NCI-H1092 (cell line): ENCODE measurements at places on chromosomes 16 and 17.

- no peak for DNase-seq
These were observed 54.3 kb downstream of the AMFR start for GRCh38 chr16:56370875-56371659.

DNA sequence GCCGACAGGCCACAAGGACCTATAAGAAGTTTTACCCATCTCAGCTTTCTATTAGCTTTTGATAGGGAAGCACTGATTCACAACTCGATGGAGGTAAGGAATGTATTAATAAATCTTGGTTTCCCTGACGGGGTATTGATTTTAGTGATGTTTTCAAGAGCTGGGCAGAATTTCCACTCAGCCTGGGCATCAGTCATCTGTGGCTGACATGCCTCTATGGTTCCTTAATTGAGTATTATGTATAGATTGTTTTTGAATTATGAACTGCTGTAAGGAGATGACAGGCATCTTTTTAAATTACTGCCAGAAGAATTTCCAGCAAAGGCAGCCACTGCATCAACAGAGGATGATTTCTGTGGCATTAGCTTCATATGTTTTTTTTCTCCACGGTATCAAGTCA, 128.6 kb downstream of the CPPED1 start:
- no peak for DNase-seq

GRCh38 chr16:89623511-89624261, 10.2 kb downstream of the DPEP1 start:
- no peak for DNase-seq

DNA sequence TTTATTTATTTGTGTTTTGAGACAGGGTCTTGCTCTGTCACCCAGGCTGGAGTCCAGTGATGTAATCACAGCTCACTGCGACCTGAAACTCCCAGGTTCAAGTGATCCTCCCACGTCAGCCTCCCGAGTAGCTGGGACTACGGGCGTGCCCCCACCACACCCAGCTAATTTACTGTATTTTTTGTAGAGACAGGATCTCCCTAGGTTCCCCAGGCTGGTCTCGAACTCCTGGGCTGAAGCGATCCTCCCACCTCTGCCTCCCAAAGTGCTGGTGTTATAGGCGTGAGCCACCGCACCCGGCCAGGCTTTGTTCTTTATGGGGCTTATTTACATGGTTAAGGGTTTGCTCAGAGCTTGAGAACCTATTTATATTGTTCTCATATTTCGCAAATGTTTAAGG, 5.8 kb upstream of the MEIOB start:
- no peak for DNase-seq

GRCh38 chr17:66354981-66355380, 52.6 kb downstream of the PRKCA start:
- no peak for DNase-seq

GRCh38 chr17:68458260-68459036, 1.2 kb upstream of the WIPI1 start:
- DNase-seq: no peak

DNA sequence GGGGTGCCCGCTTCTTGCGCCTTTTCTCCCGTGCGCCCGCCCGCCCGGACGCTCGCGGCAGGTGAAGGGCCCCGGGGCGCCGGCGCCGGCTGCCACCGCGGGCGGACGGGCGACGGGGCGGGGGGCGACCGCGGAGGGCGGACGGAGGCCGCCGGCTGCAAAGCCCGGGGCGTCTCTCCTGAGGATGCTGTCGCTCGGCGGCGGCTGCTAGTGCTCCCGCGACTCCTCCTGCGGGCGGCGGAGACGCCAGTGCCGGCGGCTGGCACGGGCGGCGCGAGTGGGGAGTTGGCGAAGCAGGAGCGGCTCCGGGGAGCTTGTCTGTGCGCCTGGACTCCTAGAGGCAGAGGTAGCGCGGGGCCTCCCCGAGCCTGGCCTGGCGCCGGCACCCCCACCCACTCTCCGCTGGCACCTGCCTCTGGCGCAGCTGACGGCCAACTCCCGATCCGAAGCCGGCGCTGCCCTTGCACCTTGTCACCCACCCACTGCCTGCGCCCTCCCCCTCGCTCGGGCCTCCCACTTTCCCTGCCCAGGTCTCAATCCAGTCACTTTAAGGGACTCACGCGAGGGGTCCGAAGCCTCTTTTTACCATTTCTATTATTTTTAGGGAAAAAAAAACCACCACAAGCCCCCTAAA, at the start of gene FAM20A:
FAM20A (minus strand) TSS at position 437 of the 634 bp plus-strand sequence. CDS start 701 bp downstream, outside the sequence.
- DNase-seq: peak; percentile 49

DNA sequence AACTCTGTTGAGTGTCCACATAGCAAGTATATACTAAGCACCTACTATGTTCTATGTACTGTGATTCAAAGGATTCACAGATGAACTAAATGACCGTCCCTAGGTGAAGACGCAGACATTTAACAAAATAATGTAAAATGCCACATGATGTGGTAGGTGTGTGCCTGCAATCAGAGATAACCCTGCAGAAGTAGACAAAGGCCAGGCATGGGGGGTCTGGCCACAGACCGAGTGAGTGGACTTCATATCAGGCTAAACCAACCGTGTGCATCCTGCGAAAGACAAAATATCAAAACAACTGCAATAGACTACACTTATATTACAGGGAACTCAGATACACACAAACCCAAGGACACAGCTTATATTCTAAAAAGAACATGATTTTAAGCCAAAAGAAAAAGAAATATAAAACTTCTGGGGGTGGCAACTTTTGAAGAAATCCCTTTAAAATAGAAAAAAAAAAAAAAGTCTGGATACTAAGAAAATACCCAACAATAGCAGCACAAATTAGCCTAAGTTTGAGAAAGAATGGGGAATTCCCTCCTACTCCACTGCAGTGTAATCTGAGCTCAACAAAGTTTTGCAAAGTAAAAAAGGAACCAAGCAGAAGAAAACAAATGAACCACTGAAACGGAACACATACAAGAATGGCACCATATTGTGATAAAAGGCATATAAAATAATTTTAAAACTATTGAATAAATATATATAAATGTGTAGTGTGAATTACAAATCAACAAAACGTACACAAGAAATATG, 12.3 kb downstream of the HSDL1 start:
- no peak for DNase-seq

GRCh38 chr16:60991886-60992285, 1044.4 kb downstream of the CDH8 start:
- DNase-seq: no peak

DNA sequence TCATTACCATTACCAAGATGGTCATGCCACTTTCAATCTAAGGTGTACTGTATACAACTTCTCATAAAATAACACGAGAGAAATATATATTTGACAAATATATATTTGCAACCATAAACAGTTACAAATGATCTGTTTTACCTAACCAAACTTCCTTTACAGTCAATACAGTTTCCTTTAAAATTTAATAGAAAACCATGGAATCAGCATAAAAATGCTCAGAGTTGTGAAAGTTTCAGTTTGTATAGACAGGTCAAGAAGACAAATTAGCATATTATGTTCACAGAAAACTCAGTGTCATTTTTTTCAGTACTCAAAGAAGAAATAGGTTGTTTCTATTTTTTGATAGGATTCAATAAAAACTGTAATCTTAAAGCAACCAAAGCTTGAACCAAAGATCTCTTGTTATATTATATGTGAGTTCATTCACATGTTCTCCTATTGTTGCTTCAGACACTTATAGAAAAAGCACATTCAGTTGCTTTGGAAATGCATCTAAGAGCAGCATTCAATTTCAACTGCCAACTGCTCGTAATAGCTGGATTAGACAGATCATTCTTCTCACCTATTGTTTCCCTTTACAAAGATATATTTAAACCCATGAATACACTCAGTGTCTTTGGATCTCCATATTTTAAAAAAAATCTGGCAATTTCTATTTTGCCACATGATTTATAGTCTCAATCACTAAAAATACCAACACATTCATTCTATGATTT, 15.1 kb downstream of the SSH2 start:
- DNase-seq: no peak

- DNase-seq: no peak
These were observed 19.5 kb upstream of the CLEC18A start for GRCh38 chr16:69931631-69932030.

- no peak for DNase-seq
These were observed 147.0 kb upstream of the RBFOX1 start for GRCh38 chr16:7185689-7186088.

DNA sequence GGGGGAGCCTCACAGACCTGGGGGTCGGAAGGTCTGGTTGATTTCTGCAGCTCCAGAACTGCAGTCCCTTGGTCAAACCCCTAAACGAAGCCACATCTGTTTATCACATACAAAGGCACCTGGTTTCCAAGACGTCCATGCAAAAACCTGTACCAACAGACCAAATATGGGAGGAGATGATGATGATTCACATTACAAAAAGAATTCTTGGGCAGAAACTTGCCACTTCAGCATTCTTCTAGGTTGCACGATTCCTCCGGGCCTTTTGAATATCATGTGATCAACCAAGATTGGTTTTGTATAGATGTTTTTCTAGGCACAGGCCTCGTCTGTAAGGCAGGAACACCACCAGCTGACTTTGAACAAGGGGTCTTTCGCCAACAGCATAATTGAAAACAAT, 466.3 kb downstream of the SOX9 start:
- DNase-seq: no peak

DNA sequence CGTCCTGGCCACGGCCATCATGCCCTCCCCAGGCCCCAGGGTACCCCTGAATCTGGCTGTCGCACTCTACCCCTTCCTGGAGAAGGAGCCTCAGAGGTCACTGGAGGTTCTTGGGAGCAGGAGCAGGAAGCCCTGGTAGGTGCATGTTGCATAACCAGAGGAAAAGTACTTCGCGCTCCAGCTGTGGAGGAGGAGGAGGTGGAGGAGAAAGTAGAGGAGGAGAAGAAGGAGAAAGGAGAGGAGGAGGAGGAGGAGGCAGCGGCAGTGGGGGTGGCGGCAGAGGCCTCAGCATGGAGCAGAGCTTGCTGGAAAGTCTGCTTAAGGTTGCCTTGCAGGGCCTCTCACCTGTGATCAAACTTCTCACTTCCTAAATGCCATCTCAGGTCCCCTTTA, 61.8 kb downstream of the BAIAP2 start:
- no peak for DNase-seq

DNA sequence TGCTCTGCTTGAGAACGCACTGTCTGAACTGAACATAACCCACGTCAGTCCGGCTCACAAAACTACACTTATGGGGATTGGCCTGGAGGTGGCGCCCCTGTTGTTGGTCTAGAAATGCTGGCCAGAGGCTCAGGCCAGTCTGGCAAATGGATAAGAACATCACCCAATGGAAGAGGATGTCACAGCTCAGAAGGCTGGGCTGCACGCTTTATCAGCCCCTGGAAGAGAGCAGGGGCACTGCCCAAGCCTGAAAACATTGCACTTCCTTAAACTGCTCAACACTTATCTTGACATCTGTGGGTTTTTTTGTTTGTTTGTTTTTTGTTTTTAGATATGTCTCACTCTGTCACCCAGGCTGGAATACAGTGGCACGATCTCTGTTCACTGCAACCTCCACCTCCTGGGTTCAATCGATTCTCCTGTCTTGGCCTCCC, 24.8 kb upstream of the BPTF start:
- DNase-seq: peak; percentile 10

- no peak for DNase-seq
These were observed at the start of gene CYTH1 for GRCh38 chr17:78781893-78782304. TSS of gene CYTH1 (minus strand) at chr17:78782273. CDS start at chr17:78782223, 50 bp downstream.

DNA sequence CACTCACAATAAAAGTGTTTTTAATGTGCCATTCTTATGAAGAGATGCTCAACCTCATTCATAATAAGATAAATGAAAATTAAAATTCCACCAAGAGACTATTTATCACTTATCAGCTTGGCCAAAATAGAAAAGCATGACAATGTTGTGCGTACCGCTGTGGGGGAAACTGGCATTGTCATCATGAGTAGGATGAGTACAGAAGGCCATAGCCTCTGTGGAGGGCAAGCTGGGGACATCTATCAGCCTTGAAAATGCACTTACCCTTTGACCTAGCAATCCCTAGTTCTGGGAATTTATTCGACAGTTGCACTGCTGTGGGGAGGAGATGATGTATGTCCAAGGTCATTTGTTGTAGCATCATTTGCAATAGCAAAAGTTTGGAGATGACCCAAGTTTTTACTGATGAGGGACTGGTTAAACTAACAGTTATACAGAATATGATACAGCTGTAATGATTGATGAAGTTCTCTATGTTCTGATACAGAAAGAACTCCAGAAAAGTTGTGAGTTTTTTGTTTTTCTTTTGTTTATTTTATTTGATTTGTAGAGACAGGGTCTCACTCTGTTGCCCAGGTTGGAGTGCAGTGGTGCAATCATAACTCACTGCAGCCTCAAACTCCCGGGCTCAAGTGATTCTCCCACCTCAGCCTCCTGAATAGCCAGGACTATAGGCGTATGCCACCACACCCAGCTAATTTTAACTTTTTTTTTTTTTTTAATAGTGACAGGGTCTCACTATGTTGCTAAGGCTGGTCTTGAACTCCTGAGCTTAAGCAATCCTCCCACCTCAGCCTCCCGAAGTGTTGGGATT, 13.7 kb upstream of the PRKCB start:
- DNase-seq: no peak

DNA sequence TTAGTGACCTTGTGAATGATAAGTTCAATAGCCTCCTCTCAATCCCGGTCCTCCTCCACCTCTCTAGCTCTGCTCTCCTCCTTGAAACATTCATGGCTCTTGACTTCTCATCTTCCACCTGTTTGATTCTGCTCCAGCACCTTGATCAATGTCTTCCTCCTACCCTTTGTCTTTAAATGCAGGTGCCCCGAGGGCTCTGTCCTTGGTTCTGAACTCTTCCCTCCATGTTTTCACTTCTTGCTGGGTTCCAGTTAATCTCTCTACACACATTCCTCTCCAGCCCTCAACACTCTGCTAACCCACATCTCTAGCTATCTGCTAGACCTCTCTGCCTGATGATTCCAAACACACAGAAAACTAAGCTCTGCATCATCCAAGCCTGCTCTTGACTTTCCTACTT, 13.4 kb downstream of the CD300E start:
- no peak for DNase-seq

- DNase-seq: no peak
These were observed 137.6 kb downstream of the ITFG1 start for GRCh38 chr16:47323241-47323640.

- DNase-seq: no peak
These were observed 119.4 kb downstream of the OR1D5 start for GRCh38 chr17:2943981-2944380.

DNA sequence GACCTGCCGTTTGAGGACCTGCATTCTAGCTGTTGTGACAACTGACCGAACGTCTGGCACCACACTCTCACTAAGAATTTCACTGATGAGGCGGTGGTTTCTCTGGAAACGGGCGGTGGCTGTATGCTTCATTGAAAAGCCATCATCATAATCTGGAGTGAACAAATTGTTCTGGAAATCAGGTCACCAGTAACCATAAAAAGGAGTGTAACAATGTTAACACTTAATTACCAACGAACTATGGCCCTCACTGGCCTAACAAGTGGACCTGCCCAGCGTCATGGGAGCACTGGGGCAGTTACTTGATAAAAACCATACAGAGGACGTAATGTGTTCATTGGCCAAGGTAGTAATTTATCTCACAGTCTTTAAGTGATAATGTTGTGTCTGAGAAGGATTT, 15.4 kb downstream of the SMARCE1 start:
- DNase-seq: no peak

GRCh38 chr16:85550422-85550864, 62.7 kb upstream of the GSE1 start:
- no peak for DNase-seq

GRCh38 chr17:30292286-30292858, 628 bp upstream of the BLMH start:
- no peak for DNase-seq
